Activated CD4-positive, alpha-beta T cell treated with anti-CD3 and anti-CD28 coated beads for 24 hours (primary cell): ENCODE measurements at places on chromosomes 11 and 22.

DNA sequence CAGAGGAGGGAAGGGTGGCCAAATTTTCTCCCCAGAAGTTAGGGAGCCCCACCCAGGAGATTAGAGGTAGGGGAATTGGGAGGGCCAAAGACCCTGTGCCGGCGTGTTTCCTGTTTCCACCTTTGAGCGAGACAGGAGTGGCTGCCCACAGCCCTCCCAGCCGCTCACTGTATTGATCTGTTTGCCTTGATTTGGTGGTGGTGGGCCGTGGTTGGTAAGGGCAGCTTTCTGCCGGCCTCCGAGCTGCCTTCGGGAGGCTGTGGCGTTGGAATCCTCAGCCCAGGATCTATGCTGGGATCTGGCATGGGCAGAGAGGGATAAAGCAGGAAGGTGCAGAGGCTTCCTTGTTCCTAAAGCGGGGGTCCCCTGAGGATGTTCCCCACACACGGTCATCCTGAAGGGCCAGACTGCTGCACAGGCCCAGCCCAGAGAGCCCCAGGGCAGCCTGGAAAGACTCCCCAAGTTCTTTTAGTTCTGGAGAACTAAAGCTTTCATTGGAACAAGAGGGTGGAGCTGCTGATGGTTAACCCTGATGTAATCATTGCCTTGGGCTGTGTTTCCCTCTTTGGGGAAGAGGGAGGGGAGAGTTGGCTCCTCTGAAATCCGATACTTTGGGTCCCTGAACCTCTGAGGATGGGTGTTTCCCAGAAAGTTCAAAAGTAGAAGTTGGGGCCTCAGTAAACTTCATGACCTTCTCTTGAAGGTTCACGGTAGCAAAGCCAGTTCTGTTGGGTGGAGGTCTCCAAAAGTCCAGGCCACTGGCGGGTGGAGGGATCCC lies 7.2 kb downstream of the FAM83F start:
- DNase-seq: no peak

DNA sequence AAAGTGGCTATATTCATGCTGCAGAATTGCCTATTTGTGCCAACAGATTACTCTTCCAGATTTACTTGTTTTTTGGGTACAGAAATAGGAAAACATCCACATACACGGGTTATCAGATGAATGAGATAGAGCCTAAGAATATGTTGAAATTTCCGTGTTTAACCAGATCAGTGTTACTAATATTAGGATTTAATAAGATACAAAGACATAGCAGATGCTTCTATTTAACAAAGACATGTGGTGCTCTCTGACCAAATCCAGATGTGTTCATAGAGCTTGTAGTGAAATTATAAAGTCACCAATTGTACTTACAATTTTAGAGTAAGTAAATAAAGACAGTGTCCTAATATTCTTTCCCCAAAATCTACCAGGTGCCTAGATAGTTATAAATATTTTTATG lies 208.0 kb downstream of the CASP12 start:
- no peak for DNase-seq

- no peak for DNase-seq
Measured at GRCh38 chr11:1520663-1521267, 34.2 kb upstream of the MOB2 start.

GRCh38 chr11:7252683-7253213 lies 1.0 kb downstream of the SYT9 start:
- DNase-seq: no peak

GRCh38 chr11:66388780-66389386 lies 17.3 kb upstream of the SLC29A2 start:
- DNase-seq: peak; percentile 52

DNA sequence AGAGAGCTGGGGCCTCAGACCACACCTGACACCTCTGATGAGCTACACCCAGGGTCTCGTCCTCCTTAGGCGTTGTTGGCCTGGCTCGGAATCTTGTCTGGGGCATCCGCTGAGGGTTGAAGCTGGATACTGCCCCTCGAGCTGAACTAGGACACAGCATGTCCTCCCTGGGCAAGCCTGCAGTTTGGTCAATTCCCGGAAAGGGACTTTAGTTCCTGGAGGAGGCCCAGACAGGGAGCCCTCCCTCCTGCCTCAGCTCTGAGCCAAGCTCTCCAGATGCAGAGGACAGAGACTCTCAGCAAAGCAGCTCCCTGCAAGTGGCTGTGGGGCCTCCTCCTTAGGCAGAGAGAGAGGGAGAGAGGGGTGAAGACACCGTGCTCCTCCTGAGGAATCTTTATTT lies 4.9 kb downstream of the APOL3 start:
- DNase-seq: no peak

GRCh38 chr11:2892215-2892966 lies 6.8 kb upstream of the CDKN1C start:
- DNase-seq: peak; percentile 55

DNA sequence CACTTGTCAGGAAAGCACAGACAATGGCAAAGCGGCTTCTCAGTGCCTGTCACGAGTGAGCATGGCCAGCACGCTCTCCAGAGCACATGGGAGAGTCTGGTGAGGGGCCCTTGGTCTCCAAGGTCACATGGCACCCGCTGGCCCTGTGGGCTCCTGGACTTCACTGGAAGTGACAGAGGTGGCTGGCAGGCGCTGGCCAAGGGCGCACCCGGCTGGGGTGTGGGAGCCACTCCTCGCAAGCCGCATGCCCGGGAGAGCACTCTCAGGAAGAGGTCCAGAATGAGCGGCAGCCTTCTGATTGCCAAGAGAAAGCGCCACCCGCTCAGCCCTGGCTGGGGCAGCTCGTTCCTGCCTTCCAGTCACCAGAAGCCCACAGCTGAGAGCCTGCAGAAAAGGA lies 17.1 kb upstream of the MOB2 start:
- no peak for DNase-seq

DNA sequence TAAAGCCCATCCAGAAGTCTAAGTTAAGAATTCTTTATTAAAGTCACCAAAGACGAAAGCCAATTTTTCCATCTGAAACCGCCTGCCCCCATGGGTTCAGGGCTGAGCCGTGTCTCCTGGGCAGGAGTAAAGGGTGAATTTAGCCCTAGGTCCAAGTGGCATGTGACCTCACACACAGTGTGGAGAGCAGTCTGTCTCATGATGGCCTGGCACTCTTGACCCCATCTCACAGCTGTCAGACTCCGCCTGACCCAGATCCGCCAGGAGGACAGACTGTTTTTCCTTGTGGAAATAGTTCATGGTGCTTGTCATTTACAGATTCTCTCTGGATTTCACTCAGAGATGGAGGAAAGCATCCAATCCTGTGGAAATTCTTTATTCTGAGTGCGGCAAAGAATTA lies 109.7 kb downstream of the GALNT18 start:
- DNase-seq: no peak

- no peak for DNase-seq
Measured at GRCh38 chr11:98536023-98536422, 484.7 kb upstream of the CNTN5 start.

DNA sequence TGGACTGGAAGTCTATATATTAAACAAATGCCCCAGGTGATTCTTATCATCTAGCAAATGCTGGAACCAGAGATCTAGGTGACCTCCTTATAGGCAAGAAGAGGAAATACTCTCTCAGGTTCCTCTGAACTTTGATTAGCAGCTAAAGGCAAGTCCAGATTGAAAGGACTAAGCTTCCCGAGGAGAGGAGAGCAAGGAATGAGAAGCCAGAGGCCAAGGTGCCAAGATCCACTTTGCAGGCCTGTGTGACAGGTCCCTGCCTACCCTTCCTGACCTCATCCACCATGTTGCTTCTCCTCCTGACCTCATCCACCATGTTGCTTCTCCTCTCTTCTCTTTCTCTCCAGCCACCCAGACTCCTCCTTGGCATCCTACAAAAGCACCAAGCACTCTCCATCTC lies 173.2 kb downstream of the LARGE1 start:
- no peak for DNase-seq

- no peak for DNase-seq
Measured at GRCh38 chr11:103234974-103235373, 125.7 kb downstream of the DYNC2H1 start.

DNA sequence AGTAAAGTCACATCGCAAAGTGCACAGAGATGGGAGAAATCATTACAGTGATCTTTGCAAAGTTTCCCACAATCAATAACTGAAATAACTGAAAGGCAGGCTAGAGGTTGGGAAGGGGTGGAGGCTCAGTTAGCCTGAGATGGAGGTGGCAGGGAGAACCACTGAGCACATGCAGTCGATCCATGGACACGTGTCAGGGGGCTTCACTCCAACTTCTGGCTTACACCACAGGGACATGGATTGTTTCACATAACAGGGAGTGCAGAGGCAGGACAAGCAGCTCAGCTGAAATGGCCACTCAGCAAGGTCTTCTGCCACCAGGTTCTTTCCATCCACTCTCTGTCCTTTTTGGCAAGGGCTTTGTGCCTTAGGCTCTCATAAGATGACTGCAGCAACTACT lies 35.1 kb upstream of the MICAL2 start:
- DNase-seq: no peak

GRCh38 chr11:123235117-123235655 lies 40.1 kb upstream of the CLMP start:
- peak; percentile 35 for DNase-seq
